ENCODE measurements at places on chromosomes 4 and X.

GRCh38 chrX:31201503-31201902, 129.7 kb upstream of the FTHL17 start:
- DNase-seq = no peak

DNA sequence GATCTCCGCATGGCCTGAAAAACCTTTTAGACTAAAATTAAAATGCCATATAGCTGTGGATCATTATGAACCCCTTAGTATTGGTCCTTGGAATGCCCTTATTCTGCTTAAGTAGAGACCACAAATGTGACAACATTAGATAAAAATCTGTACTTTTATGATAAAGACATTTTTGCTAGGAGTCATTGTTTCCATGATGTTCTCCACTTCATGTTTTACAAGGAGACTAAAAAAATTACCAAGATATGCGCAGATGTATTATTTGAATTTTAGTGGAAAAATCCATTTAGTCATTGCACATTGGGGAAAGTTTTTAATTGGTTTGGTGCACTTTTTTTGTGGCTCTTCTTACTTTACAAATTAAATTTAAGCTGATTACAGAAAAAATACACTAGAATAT, 85.1 kb upstream of the HPRT1 start:
- peak; percentile 21 for DNase-seq

GRCh38 chrX:108558217-108558616, 118.6 kb downstream of the COL4A5 start:
- DNase-seq = no peak

DNA sequence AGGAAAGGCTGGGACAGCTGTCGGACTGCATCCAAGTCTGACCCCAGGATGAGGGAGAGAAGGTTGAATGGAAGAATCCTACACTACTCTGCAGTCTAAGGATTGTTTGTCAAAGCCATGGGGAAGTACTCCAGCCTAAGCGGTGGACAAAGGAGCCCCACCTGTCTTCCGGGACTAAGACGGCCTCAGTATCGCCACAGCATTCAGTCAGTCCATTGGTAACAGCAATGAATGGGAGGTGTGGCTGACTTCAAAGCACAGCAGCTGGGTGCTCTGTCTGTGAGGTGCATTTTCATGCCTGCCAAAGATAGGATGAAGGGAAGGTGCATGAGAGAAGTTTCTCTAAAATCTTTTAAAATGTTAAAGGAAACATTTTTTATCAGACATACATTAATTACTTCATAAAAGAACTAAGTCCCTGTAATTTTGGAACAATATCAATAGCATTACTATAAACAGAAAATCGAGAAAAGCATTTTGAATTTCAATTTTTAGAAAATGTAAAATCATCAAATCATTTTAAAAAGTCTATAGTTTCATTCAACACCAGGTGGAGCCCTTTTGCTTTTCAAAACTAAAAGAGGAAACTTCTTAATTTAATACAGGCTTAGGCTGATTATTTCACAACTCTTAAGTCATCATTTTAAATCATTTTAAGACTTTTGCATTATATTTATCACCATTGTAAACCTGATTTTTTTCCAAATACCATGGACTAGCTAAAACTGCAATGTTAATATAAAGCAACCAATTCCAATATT, 27.6 kb upstream of the INTU start:
- peak; percentile 79 for DNase-seq

- DNase-seq = no peak
Observed at GRCh38 chr4:174036576-174036975, 246.9 kb downstream of the FBXO8 start.

- DNase-seq = no peak
Observed at GRCh38 chr4:80096175-80096850, 23.3 kb upstream of the ANTXR2 start.

DNA sequence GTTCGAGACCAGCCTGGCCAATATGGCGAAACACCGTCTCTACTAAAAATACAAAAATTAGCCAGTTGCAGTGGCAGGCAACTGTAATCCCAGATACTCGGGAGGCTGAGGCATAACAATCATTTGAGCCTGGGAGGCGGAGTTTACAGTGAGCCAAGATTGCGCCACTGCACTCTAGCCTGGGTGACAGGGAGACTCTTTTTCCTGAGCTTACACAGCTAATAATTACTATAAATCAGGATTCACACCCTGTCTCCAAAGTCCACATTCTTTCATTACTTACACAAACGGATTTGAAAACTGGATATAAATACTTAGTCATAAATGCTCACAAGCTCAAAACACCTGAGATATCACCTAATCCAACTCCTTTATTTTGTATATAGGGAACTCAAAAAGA, 151.6 kb downstream of the LRBA start:
- no peak for DNase-seq

All from GM23248 (cell line).